Kidney (tissue), 22 donors: ENCODE measurements at places on chromosomes 1 and 21.
A peak's percentile ranks its signal among the peaks of the same experiment; 100 is the strongest.

GRCh38 chr1:6624710-6625583, at the start of gene THAP3:
Gene THAP3 (plus strand): TSS chr1:6624868. CDS start chr1:6625219, 351 bp downstream.
- DNase-seq = peak; percentile 93

- DNase-seq = no peak
Measured at GRCh38 chr1:63134501-63135173, 187.7 kb upstream of the FOXD3 start.

GRCh38 chr1:206466840-206467649, 3.2 kb upstream of the IKBKE start:
- DNase-seq = peak; percentile 73

DNA sequence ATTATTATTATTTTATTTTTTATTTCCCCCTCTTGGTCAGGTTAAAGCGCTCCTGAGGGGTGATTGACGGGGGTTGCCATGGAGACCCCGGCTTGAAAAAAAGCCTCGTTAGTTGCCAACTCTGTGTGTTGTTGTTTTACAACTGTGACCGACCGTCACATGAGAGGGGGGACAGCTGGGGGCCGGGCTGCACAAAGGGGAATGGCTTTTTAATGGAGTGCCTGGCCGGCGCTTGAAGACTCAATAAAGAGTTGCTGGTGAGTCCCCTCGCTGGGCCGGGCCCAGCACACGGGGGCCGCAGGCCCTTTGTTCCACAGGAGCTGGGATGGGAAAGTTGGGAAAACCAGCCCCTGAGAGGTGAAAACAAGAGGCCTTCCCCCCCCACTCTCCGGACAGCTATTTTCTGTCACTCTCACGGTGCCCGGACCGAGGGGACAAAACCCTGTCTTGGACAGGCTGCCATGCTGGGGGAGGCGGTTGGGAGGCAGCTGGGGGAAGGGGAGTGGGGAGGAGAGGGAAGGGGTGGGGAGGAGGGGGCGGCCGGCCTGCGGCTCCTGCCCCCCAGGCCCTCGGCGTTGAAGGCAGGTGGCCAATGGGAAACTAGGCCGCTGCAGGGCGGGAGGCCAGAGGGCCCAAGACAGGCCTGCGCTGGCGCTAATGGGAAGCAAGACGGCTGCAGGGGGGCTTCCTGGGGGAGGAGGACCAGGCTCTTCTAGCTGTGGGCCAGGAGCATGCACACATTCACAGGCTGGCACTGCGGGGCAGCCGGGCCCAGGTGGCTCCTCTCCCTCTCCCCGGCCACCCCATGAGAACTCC, 67.6 kb downstream of the CASZ1 start:
- DNase-seq = peak; percentile 88
